ENCODE measurements at places on chromosomes 7 and 10. TPM values are rescaled to one million over a fixed set of nuclear protein-coding genes. Genes with fewer than 3 reads are reported as not detected.

EGFR gene
- total RNA-seq, result 75.5 TPM

LRMDA gene
- 0.55 TPM for total RNA-seq

RFC2 gene
- 15.6 TPM for total RNA-seq

ZNF487 gene
- total RNA-seq, result 5.5 TPM

GPR158 gene
- total RNA-seq, result under 0.01 TPM

UPF2 gene
- total RNA-seq, result 25.1 TPM

GHRHR gene
- not detected for total RNA-seq

PARD3 gene
- 81.5 TPM for total RNA-seq

HOXA6 gene
- 1.7 TPM for total RNA-seq

NANOS1 gene
- total RNA-seq, result under 0.01 TPM

TIMM23 gene
- total RNA-seq, result 72.5 TPM

MBLAC1 gene
- 2.6 TPM for total RNA-seq

LRRD1 gene
- total RNA-seq, result not detected

SEMA4G gene
- 1.00 TPM for total RNA-seq

GIMAP5 gene
- total RNA-seq, result under 0.01 TPM

NUTM2E gene
- not detected for total RNA-seq

ITIH2 gene
- not detected for total RNA-seq

ELFN1 gene
- 1.2 TPM for total RNA-seq
